EL (cell line): ENCODE measurements at places on chromosomes 2 and 18.
A peak's percentile ranks its signal among the peaks of the same experiment; 100 is the strongest.

DNA sequence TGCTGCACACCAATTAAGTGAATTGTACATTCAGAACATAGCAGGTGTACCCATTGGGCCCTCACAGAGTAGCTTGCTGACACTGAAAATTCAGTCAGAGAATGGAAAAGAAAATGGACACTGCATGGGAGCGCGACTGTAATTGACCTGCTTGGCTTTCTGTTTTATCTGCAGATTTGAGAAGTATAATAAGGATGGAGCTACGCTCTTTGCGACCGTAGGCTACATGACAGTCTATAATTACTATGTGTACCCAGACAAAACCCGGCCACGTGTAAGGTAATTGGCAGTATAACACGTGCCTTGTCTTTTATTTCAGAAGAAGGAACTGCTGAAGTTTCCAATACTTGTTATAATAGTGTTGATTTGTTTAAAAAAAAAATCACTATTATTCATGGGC lies 33.5 kb upstream of the METAP1D start:
- no peak for DNase-seq

- DNase-seq = no peak
Observed at GRCh38 chr2:200964498-200964897, 1.0 kb upstream of the ORC2 start.

DNA sequence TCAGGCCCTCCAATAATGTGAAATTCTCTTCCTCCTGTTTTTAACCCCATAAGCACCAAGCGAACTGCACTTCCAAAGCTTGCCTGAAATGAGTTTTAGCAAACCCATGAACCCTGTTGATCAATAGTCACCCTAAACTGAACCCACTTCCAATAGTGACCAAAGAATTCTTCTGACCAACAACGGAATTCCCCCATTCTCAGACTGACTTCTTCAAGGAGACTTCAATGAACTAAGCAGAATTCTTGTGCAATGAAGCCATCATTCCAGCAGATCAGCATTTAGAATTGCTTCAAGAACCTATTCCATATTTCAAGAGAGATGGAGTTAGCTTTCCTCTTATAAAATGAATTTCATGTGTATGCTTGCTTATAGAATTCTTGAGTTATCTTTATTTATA lies 176.9 kb upstream of the FN1 start:
- DNase-seq = peak; percentile 81

GRCh38 chr2:226130192-226130591 lies 669.4 kb downstream of the IRS1 start:
- no peak for DNase-seq

DNA sequence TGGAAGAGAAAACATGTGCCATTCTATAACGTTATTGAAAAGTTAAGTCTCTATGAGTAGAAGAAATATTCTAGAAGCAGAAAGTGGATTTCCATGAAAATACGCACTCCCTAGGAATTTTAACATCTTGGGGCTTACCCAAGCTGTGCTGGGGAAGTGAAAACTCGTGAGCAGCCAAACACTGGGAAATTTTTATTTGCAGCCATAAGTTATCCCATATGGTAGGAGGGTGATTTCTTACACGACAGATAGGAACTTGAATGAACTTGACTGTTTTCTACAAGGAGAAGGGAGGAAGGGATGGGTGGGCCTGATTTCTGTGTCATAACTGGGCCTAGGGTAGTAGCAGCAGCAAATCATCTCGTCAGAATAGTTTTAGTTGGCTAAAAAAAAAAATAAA lies 272.6 kb downstream of the ETAA1 start:
- no peak for DNase-seq

- DNase-seq = no peak
Observed at GRCh38 chr2:102585847-102586404, 33.4 kb upstream of the SLC9A2 start.

- no peak for DNase-seq
Observed at GRCh38 chr18:49584394-49584793, 22.5 kb downstream of the LIPG start.

- DNase-seq = no peak
Observed at GRCh38 chr2:41101281-41101680, 649.4 kb upstream of the SLC8A1 start.

DNA sequence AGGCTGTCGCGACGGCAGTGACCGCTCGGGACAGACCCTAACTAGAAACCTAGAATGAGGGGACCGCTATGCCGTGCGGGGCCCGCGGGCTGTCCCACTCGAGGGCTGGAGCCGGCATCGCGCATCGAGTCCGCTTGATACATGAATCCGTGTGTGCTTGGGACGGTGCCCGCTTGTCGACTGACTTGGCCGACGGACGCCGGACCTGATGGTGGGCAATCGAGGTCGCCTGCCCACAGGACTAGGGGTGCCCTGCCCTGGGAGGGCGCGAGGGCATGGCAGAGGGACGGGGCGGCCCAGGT lies 749 bp upstream of the PTMA start:
- peak; percentile 54 for DNase-seq

DNA sequence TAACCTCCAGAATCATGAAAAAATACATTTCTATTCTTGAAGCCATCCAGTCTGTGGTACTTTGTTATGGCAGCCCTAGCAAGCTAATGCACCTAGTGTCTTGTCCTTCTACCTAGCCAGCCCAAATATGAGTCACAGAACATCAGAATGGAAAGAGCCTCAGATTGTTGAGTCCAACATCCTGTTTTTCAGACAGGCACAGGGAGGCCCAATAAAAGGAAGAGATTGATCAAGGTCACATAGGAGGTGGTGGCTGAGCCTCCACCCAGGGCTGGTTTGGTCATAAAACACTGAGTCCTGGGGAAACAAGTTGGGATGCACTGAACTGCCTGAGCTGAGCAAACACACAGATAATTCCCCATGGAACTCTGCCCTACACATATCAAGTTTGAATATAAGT lies 195.5 kb downstream of the TTC32 start:
- no peak for DNase-seq

DNA sequence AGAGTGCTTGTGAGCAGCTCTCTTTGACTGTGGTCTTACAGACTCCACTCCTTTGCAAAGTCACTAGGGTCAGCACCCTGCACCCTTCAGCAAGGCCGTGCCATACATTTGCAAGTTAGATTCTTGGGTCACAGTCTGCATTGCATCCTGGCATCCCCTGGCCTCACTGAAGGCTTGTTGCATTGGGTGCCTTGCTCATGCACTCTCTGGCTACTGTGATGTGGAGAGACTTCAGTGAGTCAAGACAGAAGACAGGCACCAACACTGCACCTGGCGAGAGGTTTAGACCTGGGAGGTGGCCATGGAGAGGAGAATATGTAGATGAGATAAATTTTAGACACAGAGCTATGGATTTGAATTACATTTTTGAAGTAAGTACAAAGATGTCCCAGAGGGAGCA lies 146.4 kb upstream of the COPS8 start:
- no peak for DNase-seq

- no peak for DNase-seq
Observed at GRCh38 chr2:55627915-55628314, 10.5 kb upstream of the PPP4R3B start.

GRCh38 chr18:27491772-27492171 lies 306.7 kb upstream of the CHST9 start:
- DNase-seq = no peak

DNA sequence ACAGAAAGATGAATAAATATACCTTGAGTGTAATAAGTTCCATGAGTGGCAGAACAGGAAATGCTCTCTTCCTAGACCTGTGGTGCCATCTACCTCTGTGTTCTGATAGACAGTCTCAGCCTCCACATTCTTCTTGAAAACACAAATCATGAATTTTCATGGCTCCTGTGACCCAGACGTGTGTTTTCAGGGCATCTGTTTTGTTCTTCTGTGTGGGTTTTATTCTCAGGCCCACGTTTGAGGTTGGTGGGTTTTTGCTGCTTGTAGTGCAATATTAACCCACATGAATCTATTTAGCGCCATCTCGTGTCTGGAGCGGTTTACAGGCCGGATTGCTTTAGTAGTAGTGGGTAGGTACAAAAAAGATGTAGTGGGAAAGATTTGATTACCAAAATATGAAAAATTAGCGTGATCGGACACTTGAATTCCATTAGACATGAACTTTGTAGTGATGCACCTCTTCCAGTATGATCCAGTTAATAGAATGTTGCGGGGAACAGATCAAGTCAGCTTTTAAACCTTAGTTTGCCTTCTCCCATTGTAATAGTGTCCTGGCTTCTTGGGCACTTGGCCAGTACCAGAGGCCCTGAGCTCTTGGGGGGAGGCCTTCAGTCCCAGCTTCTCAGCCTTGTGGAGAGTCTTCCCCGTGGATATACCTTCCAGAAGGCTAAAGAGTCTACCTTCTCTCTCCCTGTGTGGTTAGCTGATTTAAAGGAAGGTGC lies 256.5 kb downstream of the TPGS2 start:
- peak; percentile 59 for DNase-seq

- no peak for DNase-seq
Observed at GRCh38 chr18:40534723-40535122, 1420.3 kb upstream of the PIK3C3 start.

- DNase-seq = peak; percentile 90
Observed at GRCh38 chr2:42967959-42968674, 175.7 kb upstream of the HAAO start.

DNA sequence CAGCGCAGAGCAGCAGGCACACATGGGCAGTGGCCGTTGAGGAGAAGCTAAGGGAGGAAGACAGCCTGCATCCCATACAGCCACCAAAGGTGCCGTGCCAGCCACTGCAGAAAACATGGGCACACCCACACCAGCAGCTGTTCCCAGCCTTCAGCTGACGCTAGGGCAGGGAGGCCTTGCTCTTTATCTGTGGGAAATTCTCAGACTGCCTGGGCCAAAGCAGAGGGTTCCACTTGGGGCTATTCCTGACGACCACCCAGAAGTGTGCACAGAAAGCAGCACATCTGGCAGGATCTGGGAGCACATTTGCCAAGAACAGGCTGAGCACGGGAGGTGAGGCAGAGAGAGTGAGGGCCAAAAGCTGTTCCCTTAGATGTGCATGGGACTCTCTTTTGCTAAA lies 101.3 kb upstream of the SOX11 start:
- no peak for DNase-seq

DNA sequence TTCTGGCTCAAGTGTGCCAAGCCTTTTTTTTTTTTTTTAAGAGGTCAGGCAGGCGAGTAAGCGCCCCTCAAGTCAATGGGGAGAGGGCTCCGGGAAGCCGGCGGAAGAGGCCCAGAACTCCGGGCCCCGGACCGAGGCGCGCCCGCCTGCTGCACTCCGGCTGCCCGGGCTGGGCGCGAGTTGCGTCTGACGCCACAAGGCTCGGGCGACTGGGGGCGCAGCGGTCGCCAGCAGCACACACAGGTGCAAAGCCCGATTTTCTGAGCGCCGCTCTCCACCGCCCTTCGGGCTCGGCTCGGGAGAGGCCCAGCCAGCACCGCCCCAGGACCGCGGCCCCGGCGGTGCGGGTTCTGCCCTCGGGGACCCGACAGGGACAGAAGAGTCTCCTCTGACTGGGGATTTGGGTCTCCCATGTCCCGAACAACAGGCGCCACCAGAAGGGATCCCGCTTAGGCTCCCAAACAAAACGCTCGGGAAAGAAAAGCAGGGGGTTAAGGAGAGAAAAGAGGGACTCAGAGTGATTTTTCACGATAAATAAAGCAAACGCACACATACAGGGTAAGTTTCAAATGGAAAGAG lies 787 bp downstream of the ERBB4 start:
- peak; percentile 36 for DNase-seq

DNA sequence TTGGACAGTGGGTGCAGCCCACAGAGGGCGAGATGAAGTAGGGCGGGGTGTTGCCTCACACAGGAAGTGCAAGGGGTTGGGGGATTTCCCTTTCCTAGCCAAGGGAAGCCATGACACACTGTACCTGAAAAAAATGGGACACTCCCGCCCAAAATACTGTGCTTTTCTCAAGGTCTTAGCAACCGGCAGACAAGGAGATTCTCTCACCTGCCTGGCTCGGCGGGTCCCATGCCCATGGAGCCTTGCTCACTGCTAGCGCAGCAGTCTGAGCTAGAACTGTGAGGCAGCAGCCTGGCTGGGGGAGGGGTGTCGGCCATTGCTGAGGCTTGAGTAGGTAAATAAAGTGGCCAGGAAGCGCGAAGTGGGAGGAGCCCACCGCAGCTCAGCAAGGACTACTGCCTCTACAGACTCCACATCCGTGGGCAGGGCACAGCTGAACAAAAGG lies 244.7 kb downstream of the NBAS start:
- DNase-seq = no peak

DNA sequence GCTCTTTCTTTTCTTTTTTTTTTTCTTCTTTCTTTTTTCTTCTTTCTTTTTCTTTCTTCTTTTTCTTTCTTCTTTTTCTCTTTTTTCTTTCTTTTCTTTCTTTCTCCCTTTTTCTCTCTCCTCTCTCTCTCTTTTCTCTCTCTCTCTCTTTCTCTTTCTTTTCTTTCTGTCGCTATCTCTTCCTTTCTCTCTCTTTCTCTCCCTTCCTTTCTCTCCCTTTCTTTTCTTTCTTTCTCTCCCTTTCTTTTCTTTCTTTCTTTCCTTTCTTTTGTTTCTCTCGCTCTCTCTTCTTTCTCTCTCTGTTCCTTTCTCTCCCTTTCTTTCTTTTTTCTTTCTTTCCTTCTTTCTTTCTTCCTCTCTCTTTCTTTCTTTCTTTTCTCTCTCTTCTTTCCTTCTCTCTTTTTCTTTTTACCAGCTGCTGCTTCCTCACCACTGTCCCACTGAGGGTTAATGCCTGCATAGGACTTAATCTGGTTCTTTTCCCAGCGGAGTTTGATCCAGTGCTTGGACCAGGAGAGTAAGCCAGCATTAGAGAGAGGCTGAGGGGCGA lies 145.4 kb upstream of the SIX2 start:
- no peak for DNase-seq

GRCh38 chr18:45670281-45670962 lies 53.6 kb upstream of the SLC14A1 start:
- peak; percentile 63 for DNase-seq

- DNase-seq = peak; percentile 3
Observed at GRCh38 chr2:14148216-14148615, 484.3 kb upstream of the LRATD1 start.

DNA sequence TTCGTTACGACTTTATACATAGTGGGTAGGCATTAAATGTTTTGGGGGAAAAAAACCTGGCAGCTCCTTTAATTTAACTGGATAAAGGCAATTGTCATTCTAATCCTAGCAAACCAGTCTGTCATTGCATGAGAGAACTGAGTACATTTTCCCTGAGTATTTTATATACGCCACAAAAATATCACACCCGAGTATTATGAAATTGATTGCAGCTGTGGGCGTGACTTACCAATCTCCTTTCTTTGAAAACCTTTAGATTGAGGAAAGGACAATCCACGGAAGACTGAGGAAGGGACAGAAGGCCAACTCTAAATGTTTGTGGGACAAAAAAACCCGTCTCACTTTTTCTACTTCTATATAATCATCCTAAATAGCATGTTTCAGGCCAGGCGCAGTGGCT lies 9.0 kb downstream of the TM4SF20 start:
- no peak for DNase-seq

DNA sequence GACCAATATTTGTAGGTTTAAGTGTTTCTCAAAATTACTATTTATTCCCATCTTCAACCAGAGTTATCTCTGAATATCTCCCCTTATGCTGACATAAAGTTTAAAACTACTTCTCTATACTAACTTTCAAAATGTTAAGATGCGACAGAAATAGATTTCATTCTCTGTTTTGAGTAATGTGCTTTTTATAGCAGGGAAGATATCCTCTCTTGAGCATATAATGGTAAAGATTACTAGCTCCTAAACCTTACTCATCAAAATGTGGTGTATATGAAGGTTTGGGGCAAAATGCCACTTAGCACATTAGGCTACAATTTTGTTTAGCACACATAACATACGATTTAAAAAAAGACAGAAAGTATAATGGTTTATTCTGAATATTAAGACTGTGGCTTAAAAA lies 54.4 kb downstream of the CWC22 start:
- DNase-seq = no peak
